ENCODE measurements at places on chromosomes 13 and 19.

DNA sequence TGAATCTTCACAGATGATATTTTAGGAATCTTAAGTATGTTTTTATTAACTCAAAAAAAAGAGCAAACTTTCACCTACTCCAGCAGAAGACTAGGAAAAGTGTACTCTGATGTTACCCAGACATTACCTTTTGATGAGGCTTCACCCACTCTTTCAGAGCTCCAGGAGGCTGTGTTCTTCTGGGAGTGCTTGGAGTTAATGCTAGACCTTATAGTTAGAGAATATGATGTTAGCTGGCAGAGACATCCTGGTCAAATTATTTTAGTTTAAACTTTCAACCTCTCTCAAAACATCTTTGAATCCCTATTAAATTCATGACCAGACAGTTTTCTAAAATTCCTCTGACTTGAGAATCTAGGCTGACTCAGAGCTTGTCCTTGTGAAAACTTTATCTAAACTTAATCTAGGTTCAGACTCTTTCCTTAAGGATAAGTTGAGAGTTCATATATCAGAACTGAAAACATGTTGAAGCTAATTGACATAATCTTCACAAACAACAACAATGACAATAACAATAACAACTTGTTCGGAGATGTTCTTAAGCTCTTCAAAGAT is 82.8 kb downstream of the ITGBL1 start:
- no peak for DNase-seq

DNA sequence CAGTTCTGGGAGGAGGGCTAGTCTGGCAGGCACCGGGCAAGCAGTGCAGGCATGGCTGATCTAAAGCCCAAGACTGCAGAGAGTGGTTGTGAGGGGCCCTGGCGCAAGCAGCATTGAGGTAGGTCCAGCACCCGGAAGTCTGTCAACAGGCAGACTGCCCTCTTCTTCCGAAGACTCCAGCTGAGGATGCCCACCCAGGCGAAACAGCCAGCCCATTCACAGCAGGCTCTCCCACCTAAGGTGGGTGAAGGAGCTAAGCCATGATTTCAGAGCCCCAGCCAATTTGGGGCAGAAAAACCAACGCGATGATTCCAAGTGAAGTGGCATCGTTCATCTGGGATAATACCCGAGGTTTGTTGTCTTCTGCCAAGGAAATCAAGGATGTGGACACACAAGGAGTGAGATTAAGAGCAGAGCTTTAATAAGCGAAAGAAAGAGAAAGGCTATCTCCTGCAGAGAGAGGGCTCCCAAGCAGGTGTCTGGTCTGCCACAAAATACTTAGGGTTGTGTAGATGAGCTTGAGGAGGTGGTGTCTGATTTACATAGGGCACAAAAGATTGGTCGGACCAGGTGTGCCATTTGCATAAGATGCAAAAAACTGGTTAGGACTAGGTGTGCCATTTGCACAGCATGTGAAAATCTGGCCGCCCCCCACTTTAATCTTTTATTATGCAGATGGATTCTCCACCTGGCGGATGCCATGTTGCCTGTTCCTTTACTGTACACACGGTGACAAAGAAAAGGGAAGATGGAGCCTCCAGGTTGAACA is 22.6 kb downstream of the FAM124A start:
- no peak for DNase-seq

GRCh38 chr19:4064149-4064495 is 2.6 kb downstream of the ZBTB7A start:
- DNase-seq: no peak

GRCh38 chr13:39870197-39870747 is 214.8 kb downstream of the COG6 start:
- DNase-seq: no peak

GRCh38 chr19:29478578-29479565 is 46.9 kb upstream of the VSTM2B start:
- no peak for DNase-seq

- DNase-seq: no peak
These were observed 754 bp upstream of the SIX5 start for GRCh38 chr19:45769821-45770191.

DNA sequence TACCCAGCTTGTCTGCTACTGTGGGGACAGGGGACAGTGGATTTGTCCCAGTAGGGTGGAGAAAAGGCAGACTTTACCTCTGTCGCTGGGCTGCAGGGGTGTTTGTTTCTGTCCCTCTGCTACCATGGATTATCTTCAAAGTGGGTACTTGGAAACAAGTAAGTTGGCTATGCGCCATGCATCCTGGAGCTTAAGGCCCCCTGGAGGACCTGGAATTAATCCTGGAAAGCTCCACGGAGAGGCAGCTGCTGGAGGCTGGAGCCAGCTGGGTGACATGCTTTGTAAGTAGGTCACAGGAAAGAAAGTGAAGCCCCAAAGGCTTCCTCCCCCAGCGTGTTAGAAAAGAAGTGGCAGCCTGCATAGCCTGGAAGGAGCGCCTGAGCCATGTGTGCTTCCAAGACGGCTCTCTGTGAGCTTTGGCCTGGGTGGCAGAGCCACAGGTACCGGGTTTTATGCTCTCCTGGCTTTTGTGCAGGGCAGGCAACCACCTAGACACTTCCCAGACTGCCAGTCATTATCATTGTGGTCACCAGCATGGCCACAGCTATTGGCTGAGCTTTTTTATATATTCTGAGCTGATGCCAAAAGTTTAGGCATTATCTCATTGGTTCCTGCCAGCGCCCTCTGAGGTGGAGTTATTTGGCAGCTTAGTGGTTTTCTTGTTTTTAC is 9.5 kb downstream of the B3GLCT start:
- no peak for DNase-seq

- DNase-seq: no peak
These were observed 4.9 kb downstream of the REX1BD start for GRCh38 chr19:18593367-18594095.

- DNase-seq: no peak
These were observed 20.6 kb upstream of the PLPP2 start for GRCh38 chr19:311813-312261.

- no peak for DNase-seq
These were observed 27.5 kb upstream of the SHKBP1 start for GRCh38 chr19:40549007-40549708.

GRCh38 chr19:40610396-40611064 is 9.4 kb downstream of the LTBP4 start:
- DNase-seq: no peak

DNA sequence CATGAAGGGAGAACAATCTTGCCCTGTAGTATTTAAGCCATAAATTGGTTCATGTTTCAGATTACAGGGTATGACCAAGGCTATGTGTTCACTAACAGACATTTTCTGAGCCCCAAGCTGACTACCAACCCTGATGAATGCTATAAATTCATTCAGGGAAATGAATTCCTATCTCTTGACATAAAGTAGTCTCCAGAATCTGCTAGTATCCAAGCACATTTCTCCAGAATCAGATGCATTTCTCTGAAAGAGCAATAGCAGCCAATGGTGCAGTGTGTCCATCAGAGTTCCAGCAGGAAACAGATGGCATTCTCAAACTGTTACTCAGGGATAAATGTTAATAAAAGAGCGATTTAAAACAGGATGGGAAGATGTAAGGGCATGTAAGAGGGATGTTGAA is 226.4 kb downstream of the COG6 start:
- DNase-seq: no peak

DNA sequence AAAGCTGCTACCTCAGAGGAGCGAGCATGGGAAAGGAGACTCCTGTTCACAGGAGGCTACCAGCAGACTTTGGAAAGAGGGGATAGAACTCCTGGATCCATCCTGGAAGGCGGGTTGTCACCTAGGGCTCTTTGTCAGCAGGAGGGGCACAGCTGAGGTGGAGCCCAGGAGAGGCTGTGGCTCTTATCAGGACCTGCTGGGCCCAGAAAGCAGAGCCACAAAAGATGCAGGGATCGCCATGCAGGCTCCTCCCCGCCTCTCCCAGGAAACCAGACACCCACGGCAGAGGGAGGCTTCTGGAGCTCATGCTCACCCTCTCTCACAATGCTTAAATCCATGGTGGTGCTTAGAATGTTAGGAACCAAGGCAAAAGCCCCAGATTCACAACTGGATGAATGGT is 994.2 kb downstream of the UQCRFS1 start:
- no peak for DNase-seq

DNA sequence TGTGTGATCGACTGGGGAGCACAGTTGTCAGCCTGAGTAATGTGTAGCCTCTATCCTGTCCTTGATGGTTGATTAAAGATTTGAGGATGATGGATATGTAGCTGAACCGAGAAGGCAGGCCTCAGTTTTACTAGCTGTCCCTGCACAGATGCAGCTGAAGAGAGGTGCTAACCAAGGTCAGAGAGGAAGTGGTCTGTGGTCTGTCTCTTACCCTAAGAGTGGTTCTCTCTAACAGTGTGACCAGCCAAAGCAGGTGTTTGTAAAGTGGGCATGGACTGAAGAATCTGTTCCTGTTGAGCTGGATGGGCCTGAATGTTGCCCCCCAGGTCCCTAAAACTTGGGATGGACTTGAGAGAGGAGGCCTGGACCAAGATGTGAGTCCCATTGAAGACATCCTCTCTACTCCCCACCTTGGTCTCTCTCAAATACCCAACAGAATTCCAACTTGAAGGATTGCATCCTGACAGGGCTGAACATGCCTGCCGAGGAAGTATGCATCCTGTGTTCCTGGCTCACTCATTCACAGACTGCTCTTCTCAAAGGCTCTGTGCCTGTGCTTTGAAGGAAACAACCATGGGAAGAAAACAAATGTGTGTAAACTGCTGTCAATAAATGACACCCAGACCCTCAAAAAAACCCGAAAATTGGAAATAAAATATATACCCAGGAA is 223.8 kb downstream of the MAB21L1 start:
- no peak for DNase-seq

DNA sequence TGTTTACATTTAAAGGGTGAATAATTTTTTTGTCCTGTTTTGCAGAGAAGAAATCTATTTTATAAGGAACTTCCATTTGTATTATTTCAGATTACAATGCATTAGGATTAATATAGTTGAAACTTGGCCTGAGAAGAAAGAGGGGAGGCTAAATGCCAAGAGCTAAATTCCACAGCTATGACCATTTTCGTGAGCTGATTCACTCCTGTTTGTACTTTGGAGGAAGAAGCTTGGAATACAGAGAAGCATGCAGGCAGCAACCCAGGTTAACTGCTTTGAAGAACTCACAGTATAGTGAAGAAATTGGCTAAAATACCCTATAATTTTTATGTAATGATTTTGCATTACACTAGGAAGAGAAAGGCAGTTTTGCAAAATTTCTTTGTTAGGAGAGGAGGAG is 309.4 kb upstream of the KLF12 start:
- no peak for DNase-seq

GRCh38 chr19:42099336-42099925 is 23.5 kb downstream of the ZNF574 start:
- no peak for DNase-seq

DNA sequence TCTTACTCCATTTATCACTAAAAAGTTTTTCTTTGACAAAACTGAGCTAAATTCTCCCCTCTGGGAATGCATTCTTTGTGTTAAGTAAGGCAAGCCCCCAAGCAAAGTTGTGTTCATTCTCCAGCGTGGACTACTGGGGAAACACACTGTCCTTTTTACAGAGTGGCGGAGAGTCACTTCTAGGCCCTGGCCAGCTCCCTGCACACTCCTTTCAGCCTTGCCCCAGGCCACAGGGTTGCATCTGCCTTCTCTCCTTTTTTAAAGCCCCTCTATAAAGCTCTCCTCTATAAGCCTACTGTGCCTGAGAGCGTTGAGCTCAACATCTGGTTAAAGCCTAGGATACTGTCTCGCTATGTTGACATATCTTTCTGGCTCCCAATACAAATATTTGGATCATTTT is 803.4 kb downstream of the PCDH17 start:
- DNase-seq: no peak

DNA sequence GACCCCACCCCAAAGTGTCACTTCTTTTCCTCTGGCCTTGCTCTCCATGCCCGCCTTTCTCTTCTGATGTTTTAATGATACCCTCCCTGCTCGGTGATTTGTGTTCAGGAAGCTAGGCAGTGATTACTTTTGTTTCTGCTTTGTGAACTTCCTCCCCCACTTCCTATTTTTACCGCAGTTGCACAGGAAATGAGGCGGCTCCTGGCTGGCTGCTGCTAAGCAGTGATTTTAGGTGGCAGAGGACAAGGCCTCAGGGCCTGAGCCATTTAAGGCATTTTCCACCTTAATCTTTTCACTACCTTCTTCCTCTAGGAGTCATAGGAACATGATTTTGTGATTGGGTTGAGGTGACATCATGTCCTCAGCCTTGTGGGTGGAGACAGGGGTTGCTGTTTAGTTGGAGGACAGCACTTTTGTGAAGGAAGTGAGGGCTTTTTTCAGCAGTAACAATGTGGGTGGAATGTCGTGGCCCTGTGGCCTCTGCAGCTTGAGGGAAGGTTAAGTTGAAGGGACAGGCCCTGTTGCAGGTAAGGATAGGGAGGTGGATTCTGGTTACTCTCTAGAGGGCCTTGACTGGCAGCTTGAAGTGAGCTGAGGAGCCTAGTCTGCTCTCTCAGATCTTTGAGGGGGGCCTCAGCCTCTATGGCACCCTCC is 15.7 kb downstream of the GARRE1 start:
- no peak for DNase-seq

DNA sequence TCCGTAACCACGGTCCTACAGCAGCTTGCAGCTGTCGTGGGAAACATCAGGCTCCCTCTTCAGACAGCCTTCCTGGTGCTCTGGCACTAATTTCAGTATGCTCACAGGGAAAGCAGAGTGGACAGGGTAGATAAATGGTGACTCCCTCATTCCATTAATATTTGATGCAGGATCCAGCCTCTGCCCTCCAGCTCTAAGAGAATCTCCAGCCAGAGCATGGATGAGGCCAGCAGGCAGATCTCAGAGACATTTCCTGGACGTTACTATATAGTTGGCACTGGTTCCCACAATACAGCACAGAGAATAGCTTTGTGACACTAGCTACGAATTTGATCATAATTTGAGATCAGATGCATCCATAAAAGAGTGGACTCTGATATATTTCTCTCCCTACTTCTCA is 341.4 kb downstream of the LIG4 start:
- DNase-seq: no peak

- DNase-seq: no peak
These were observed 2.4 kb upstream of the FLT1 start for GRCh38 chr13:28497143-28497876.

DNA sequence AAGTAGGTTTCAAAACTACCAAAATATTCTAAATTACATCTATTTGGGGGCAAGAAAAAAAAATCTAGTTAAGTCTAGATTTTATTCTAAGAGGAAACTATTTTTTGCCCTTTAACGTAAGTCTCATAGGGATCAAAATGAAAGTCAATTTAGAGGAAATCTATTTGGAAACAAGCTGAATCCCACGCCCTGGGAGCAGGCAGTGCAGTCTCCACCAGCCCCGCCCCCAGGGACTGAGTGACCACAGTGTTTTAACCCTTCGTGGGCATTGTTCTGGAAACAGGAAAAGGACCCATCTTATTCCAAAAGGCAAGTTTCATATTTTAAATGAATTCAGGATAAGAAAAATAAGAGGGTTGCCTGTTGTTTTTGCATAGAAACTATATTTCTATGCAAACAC is 209.7 kb downstream of the SPRY2 start:
- no peak for DNase-seq

GRCh38 chr13:106232681-106233080 is 302.8 kb downstream of the EFNB2 start:
- peak; percentile 58 for DNase-seq

GRCh38 chr13:74927823-74928222 is 554.1 kb downstream of the TBC1D4 start:
- no peak for DNase-seq
